Astrocyte (in vitro differentiated cells and primary cell): ENCODE measurements at places on chromosomes 1 and 21.

DNA sequence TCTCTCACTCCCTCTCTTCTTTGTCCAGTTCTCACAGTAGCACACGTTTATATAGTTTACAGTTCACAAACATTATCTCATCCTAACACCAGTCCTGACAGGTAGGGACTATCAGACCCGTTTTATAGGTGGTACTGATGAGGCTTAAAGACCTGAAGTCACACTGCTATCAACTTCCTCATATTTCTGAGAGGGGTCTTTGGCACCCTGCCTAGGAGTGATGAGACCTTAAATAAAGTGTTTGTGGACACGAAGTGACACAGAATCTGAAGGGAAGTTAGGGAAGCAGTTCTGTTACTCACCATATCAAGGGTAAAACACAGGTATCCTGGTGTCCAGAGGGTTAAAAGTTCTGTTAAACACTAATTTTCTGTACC, 590 bp upstream of the TACSTD2 start:
- no peaks in the 10 kb centered on the region for H3K36me3 ChIP-seq
- no peak overlapping the region for H3K4me3 ChIP-seq
- peaks cover 4% of the 10 kb centered on the region for H3K4me1 ChIP-seq
- DNase-seq = no peak

DNA sequence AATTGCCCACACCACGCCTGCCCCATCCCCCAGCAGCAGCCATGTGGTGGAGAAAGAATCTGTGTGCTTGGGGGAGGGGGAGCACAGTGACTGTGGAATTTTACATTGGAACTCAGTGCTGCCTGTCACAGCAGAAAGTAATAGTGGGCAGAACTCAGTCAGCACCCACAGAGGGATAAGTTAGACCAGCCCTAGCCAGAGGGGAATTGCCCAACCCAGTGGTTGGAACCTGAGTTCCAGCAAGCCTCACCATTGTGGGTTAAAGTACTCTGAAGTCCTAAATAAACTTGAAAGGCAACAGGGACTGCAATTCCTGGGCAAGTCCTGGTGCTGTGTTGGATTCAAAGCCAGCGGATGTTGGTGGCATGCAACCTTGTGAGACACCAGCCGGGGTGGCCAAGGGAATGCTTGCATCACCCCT, 88.8 kb downstream of the MRPL39 start:
- no peaks in the 10 kb centered on the region for H3K27me3 ChIP-seq
- H3K4me3 ChIP-seq = no peak overlapping the region
- no peaks in the 10 kb centered on the region for H3K4me1 ChIP-seq
- no peak for DNase-seq

DNA sequence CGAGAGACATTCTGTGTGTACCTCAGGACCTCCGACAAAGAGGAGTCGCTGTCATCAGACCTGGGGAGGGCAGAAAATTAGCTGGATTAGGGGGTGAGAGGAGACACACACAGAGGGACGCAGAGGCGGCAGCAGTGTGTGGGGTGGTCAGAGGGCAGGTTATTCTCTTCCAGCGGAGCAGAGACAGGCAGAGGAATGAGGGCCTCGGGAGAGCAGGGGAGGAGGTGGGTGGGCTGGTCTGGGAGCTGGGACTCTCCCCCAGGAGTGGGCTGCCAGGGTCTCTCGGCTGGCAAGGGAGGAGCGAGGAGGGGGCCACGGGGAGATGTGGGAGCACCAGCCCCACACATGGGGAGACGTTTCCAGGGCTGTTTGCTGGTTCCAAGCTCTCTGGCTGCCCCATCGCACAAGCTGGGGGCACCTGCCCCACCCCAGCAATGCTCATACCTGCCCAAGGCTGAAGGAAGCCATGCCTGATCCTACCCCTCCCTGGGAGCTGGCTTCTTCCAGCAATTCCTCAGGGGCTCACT, 40.4 kb downstream of the KIF21B start:
- no peak overlapping the region for H3K27ac ChIP-seq
- no peaks in the 10 kb centered on the region for H3K4me1 ChIP-seq
- H3K27me3 ChIP-seq = no peaks in the 10 kb centered on the region

- no peak overlapping the region for H3K4me3 ChIP-seq
- no peaks in the 10 kb centered on the region for H3K4me1 ChIP-seq
- no peak overlapping the region for H3K27ac ChIP-seq
- no peak for DNase-seq
- H3K27me3 ChIP-seq = no peaks in the 10 kb centered on the region
Measured at GRCh38 chr1:210978316-210978973, 155.5 kb downstream of the KCNH1 start.

DNA sequence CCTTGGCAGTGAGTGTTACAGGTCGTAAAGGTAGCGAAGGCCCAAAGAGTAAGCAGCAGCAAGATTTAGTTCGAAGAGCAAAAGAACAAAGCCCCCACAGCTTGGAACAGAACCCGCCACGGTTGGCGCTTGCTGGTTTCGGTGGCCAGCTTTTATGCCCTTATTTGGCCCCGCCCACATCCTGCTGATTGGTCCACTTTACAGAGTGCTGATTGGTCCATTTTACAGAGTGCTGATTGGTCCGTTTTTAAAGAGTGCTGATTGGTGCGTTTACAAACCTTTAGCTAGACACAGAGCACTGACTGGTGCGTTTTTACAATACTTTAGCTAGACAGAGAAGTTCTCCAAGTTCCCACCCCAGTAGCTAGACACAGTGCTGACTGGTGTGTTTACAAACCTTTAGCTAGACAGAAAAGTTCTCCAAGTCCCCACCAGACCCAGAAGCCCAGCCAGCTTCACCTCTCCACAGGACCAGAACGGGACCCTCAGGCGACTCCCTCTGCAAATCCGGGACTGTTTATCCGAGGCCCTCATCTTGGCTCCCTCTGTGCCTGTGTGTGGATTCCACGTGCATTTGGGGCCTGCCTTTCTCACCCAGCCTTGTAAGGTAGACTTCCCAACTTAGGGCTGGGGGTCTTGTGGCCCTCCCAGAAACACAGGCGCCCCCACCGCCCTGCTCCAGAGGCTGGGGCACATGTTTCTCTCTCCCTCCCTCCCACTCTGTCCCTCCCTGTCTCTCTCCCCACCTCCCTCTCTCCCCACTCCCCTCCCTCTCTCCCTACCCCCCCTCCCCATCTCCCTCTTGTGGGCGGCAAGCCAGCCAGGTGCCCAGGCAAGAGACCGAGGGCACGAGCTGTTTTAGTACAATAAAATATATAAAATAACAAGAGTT, 12.6 kb downstream of the FTCD start:
- no peak overlapping the region for H3K4me3 ChIP-seq
- H3K36me3 ChIP-seq = no peaks in the 10 kb centered on the region
- H3K27ac ChIP-seq = no peak overlapping the region
- DNase-seq = no peak

GRCh38 chr1:153945131-153945794, 1.3 kb downstream of the DENND4B start:
- peak overlapping the region; percentile 47 for H3K27ac ChIP-seq
- H3K4me3 ChIP-seq = peak overlapping the region; percentile 78
- DNase-seq = peak; percentile 53
- H3K27me3 ChIP-seq = no peaks in the 10 kb centered on the region
- H3K4me1 ChIP-seq = peaks cover 9% of the 10 kb centered on the region
- H3K36me3 ChIP-seq = peaks cover 3% of the 10 kb centered on the region

DNA sequence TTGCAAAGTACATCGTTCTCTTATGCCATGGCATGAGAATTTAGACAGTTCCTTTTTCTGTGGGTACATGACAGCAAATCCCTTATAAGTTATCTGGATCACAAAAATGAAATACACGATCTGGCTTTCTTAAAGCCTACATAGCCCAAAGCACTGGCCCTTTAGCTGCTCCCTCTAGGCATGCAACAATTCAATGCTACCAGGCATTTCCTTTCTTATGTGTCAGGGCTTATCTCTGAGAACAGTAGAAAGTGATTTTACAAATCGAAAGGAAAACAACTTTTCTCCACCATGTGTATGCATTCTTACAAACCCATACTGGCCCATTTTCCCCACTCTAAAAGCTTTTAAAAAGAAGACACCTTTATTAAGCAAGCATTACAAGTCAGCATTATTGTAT, 139.7 kb downstream of the GRIK1 start:
- DNase-seq = no peak
- H3K27me3 ChIP-seq = no peaks in the 10 kb centered on the region
- H3K4me3 ChIP-seq = no peak overlapping the region
- H3K36me3 ChIP-seq = no peaks in the 10 kb centered on the region

DNA sequence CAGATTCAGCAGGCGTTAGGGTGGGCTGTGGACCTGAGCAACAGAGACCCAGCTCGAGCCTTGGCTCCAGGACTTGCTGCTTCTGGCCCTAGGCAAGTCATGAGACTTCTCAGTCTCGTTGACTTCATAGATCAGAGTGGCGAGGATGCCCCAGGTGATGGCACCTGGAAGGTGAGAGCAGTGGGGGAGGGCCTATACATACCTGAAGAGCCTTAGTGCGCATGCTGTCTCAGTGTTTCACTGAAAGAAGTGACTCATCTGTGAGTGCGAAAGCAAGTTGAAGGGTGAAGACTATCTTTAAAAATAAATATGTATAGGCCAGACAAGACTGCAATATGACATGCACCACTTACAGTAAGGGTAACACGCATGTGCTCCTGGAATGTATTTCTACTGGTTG, 10.1 kb downstream of the PLEKHA6 start:
- peaks cover 3% of the 10 kb centered on the region for H3K27me3 ChIP-seq
- H3K4me1 ChIP-seq = peaks cover 15% of the 10 kb centered on the region
- no peak overlapping the region for H3K4me3 ChIP-seq
- DNase-seq = no peak
- H3K36me3 ChIP-seq = no peaks in the 10 kb centered on the region

GRCh38 chr1:154862907-154863306, 7.2 kb downstream of the KCNN3 start:
- no peak overlapping the region for H3K4me3 ChIP-seq
- no peak overlapping the region for H3K27ac ChIP-seq
- no peak for DNase-seq
- no peaks in the 10 kb centered on the region for H3K27me3 ChIP-seq
- H3K36me3 ChIP-seq = no peaks in the 10 kb centered on the region

- no peaks in the 10 kb centered on the region for H3K27me3 ChIP-seq
- no peak overlapping the region for H3K27ac ChIP-seq
- H3K4me3 ChIP-seq = no peak overlapping the region
- no peak for DNase-seq
Measured at GRCh38 chr1:119331915-119332314, 36.7 kb upstream of the HAO2 start.

GRCh38 chr1:66090859-66091457, 298.3 kb downstream of the PDE4B start:
- no peaks in the 10 kb centered on the region for H3K27me3 ChIP-seq
- H3K4me1 ChIP-seq = no peaks in the 10 kb centered on the region
- DNase-seq = peak; percentile 65
- H3K4me3 ChIP-seq = no peak overlapping the region

DNA sequence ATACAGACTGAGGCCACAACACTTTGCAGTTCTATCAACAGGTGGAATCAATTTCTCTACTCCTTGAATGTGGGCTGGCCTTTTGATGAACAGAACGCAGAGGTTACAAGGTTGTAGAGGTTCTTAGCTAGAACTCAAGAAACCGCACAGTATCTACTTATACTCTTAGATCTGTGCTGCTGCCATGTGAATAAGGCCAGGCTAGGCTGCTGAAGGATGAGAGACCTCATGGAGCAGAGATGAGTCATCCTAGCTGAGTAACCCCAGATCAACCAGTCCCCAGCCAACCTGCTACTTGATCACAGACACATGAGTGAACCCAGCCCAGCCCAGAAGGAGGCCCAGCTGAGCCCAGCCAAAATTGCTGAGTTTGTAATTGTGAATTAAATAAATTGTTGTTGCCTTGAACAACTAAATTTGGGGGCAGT, 35.3 kb upstream of the BCAR3 start:
- DNase-seq = no peak
- H3K36me3 ChIP-seq = no peaks in the 10 kb centered on the region
- no peaks in the 10 kb centered on the region for H3K27me3 ChIP-seq
- H3K27ac ChIP-seq = no peak overlapping the region
- H3K4me3 ChIP-seq = no peak overlapping the region

- no peak overlapping the region for H3K4me3 ChIP-seq
- H3K27ac ChIP-seq = no peak overlapping the region
- no peaks in the 10 kb centered on the region for H3K36me3 ChIP-seq
- DNase-seq = no peak
- no peaks in the 10 kb centered on the region for H3K27me3 ChIP-seq
Measured at GRCh38 chr1:169155675-169156074, 49.2 kb downstream of the ATP1B1 start.

- H3K36me3 ChIP-seq = no peaks in the 10 kb centered on the region
- peak overlapping the region; percentile 88 for H3K27ac ChIP-seq
- no peak overlapping the region for H3K4me3 ChIP-seq
- DNase-seq = no peak
- peaks cover 54% of the 10 kb centered on the region for H3K4me1 ChIP-seq
Measured at GRCh38 chr1:156104861-156105832, 9.4 kb upstream of the LMNA start.

DNA sequence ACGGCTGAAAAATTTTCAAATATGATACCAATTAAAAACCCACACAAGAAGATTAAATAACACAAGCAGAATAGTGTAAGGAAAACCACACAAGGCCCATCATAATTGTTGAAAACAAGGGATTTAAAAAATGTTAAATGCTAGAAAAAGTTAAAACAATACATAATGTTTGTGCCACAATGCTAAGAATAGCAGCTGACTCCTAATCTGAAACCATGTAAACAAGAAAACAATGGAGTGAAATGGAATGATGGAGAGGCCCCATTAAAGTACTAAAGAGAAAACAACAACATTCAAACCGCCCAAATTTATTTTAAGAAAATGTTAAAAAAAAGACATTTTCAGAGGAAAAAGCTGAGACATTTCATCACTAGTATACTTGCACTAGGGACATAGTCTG, 663.6 kb upstream of the NCAM2 start:
- no peaks in the 10 kb centered on the region for H3K4me1 ChIP-seq
- no peaks in the 10 kb centered on the region for H3K27me3 ChIP-seq

- no peak overlapping the region for H3K4me3 ChIP-seq
- no peak for DNase-seq
- no peak overlapping the region for H3K27ac ChIP-seq
- no peaks in the 10 kb centered on the region for H3K27me3 ChIP-seq
Measured at GRCh38 chr1:81998165-81998564, 197.4 kb downstream of the ADGRL2 start.

DNA sequence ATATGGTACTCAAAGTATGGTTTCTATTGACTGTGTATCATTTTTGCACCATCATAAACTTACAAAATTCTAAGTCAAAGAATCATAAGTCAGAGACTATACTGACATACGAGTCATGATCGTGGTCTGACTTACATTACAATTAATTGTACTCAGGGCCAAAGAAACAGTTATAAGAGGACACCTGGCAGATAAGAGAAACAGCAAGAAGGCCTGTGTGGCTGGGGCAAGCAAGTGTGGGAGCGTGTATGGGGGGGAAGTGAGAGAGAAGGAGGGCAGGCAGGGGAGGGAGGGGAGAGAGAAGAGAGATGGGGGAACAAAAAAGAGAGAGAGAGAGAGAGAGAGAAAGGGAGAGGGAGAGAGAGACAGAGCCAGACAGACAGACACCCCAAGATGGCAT, 70.9 kb downstream of the RERE start:
- no peak overlapping the region for H3K4me3 ChIP-seq
- H3K27me3 ChIP-seq = no peaks in the 10 kb centered on the region
- H3K36me3 ChIP-seq = no peaks in the 10 kb centered on the region
- H3K27ac ChIP-seq = no peak overlapping the region
- peak; percentile 35 for DNase-seq
- H3K4me1 ChIP-seq = no peaks in the 10 kb centered on the region
